ENCODE measurements at places on chromosomes 12 and 14. TPM values are rescaled to one million over a fixed set of nuclear protein-coding genes. Genes with fewer than 3 reads are reported as not detected.
A peak's percentile ranks its signal among the peaks of the same experiment; 100 is the strongest.

DNA sequence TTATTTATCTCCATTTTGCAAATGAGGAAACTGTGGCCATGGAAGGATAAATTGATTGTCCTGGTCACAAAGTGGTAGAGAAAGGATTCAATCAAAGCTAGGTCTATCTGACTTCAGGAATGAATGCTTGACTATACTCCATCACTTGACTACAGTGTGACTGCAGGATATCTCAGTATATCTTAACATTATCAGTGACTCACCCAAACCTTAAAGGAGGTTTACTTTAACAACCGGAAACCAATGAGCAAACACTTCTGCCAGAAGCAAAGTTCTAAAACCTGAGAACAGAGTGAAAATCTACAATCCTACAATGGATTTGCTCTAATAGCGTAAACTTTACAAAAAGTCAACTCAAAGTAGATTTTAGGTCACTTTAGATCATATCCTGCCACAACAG, 277.0 kb downstream of the CEP128 start:
- no peak for DNase-seq

The SERPINA10 gene
- 0.23 TPM for polyA plus RNA-seq

- DNase-seq: peak; percentile 30
Observed at GRCh38 chr12:84201976-84202375, 710.6 kb downstream of the SLC6A15 start.

The SPSB2 gene
- 9.2 TPM for polyA plus RNA-seq

DNA sequence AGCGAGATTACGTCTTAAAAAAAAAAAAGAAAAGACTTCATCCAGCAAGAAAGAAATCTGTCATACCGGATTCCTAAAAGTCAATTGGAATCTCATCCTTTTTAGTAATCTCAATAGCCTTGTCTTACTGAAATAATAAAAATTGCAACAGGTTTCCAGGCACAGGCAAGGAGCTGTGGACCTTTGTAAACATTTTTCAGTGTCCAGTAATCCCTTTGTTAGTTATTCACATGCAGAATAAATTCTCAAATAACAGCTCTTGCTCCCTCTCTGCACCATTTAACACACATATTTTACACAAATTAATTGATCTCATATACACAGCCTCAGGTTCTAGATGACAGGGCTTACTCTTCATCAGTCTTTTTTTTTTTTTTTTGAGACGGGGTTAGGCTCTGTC, 22.0 kb upstream of the CALM1 start:
- no peak for DNase-seq

DNA sequence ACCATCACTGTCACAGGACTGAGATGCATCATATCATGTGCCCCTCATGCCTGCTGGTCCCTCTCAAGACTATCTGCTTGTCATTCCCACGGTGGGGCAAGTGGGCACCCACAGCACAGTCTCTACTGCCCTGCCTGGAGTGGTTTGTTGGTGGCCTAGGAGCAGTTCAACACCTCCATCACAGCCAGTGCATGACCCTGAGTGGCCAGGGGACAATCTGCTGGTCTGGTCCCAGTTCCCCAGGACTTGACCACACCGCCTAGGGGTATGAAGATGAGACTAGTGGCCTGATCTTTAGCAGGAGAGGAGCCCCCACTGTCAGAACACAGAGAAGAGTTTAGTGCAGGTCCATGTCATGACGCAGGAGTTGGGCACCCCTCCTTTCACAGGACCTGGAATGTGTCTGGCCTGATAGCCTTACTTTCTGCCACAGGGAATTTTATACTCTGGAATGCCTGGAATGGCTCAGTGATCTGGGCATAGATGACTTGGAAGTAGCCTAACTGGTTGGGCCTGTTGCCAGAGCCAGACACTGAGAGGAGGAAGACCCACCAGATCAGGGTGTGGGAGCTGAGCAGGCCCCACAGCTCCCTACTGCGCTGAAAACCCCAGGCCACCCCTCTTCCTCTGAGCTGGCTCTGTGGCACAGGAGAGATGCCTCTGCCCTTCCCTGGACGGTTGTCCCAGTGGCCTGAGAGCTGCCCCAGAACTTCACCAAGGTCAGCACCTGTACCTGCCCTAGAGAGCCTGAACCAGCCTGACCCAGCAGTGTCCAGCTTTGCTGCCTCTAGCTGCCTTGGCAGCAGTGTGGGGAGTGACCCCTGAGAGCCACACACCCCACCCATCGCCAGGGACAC, 83.3 kb downstream of the PUS7L start:
- DNase-seq: no peak

The SARNP gene
- polyA plus RNA-seq: 123 TPM

DNA sequence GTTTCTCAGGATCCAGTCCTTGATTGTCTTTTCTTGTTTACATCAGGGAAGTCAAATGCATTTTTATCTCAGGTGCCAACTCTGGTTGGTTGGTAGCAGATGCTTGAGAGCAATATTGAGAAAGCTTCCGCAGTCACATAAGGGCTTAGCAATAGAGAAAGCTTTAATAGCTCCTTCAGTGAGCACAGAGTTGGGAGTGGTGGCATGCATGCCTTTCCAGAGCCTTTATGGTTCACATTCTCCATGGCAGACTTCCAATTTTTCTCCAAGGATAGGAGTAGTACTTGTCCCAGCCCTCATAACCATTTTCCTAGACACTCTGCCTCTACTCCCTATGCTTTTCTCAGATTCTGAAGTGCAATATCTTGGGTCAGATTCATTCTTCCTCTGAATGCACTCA, 280.4 kb downstream of the AEBP2 start:
- no peak for DNase-seq

DNA sequence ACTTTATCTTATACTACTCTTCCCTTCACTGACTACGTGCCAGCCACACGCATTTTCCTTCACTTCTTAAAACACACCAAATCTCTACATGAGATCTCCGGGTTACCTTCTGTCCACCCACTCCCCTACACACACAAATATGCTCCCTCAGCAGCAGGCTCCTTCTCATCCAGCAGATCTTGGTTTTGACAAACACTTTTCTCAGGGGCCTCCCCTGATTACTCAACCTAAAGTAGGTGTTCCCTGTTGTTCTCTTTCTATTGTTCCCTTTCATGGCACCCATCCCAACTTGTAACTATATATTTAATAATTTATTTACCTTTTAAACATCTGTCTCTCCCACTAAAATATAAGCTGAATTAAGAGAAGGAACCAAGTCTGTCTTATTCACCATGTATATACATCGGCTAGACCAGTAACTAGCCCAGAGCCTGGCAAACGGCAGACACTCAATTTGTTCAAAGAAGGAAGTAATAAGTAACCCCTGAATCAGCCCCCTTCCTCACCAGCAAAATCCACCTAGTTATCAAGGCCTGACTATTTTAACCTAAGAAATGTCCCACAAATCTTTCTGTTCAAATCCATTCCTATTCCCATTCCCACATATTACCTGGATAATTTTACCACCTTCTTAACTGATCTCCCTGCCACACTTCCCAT, 2.7 kb downstream of the C2CD5 start:
- no peak for DNase-seq

DNA sequence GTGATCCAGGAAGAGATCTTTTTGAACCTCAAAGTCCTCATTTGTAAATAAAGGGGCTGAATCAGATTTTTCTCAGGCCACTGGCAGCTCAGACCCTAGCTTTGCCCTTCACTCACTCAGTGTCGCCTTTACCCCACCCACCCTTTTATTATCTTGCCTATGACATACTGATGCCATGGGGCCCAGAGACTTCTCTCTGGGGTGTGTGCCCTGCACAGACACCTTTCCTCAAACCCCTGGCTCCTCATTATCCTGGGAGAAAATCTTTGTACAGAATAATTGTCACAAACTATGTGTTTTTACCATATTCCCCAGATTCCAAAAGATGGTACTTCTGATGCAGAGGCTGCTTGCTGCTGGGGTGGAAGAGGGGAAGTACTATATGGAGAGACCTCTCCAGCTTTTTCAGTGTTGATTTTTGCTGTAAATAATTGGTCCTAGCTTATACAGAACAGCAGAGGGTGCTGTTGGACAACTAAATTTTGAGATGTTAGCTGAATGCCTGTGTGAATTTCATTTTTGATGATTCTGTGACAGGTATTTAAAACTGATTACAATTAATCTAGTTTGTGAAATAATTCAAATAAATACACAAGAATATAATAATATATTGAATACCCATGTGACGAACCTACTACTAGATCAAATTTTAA, 53.9 kb upstream of the DCD start:
- peak; percentile 59 for DNase-seq
